Stimulated activated CD8-positive, alpha-beta memory T cell treated with anti-CD3 and anti-CD28 coated beads, Interleukin-7, amount 100 ng/mL, for 48 hours (primary cell): ENCODE measurements at places on chromosomes 13 and 19.

GRCh38 chr13:104372095-104372655 is 1306.0 kb upstream of the SLC10A2 start:
- no peak for DNase-seq

GRCh38 chr13:41614671-41615527 is 157.5 kb downstream of the RGCC start:
- DNase-seq = no peak

DNA sequence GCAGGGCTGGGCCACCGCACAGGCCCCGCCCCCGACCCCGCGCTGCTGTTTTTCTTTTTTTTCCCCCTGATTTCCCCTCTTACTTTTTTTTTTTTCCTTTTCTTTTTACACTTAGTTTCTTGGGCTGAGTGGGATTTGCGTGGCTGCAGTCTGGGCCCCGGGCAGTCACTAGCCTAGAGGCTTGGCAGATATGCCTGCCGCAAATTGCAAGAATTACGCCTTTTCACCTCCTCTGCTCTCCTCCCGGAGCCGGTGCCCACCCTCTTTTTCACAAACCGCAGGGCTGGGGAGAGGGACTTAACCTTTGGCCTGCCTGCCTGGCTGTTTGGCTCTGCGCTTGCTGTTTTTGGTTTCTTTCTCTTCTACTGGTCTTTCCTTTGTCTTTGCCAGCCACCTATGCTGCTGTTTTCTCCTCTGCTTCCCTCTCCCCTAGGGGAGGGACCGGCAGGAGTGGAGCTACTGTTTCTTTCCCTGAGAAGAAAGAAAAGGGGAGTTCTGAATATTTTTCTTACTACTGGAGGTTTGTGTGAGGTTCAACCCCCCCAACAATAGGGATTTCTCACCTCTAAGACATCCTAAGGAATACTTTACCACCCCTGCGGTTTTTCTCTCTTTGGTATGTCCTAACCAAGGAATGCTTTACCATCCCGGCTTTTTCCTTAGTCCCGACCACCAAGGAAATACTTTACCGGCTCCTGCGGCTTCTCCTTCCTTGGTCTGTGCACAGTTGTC is 11.0 kb downstream of the ZNF552 start:
- DNase-seq = no peak

- no peak for DNase-seq
Measured at GRCh38 chr13:69243366-69243765, 864.3 kb upstream of the ATXN8OS start.

DNA sequence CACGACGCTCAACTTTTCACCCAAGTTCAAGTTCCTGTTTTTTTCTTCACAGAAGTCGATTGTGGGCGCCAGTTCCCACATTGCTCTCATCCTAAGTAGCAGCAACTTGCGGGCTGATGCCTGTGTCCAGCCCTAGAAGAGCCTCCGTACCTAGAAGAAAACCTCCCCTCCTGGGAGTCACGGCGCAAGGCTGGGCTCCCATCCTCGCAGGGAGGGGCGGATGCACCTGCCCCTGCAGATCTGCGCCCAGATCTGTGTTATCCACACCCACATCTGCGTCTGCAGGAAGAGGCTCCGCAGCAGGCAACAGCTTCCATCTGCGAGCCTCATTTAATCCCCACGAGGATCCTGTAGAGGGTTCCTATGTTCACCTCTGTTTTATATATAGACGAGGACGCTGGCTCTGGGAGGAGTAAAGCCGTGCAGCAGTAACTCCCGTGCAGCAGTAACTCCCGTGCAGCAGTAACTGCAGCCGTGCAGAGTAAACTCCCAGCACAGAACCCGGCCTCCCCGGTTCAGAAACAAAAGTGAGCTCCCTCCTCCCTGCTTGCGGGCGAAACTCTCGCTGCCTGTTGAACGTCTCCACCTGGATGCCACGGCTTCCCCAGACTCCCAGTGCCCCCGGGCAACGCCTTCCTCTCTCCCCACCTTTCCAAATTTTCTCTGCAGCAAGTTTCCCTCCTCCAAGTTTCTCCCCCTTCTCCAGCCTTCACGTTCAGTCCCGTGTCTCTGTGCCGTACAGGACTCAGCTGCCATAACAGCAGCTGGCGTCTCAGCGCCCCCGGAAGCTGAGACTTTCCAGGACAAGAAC is 23.5 kb upstream of the LAIR1 start:
- no peak for DNase-seq

- no peak for DNase-seq
Measured at GRCh38 chr13:50417597-50417996, 402.4 kb downstream of the KCNRG start.

DNA sequence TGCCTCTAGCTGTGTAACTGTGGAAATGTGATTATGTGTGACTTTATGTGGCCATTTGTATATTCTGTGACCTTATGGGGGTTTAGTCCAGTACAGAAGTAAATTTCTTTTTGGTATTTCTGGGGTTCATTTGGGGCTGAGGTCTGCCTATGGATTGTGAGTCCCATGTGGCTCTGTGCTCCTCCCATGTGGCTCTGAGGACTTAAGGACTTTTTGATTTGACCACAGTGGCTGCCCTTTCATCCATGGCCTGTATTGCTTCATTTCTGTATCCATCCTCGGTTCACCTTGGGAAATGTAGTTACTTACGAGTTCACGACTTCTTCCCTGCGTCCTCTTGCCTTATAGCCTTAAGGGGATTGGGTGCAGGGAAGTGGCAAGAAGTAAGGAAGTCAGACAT is 1.0 kb downstream of the ZNF420 start:
- DNase-seq = no peak

GRCh38 chr13:74221752-74222151 is 87.5 kb upstream of the KLF12 start:
- DNase-seq = no peak

- DNase-seq = no peak
Measured at GRCh38 chr19:8000298-8001038, 5.0 kb downstream of the ELAVL1 start.

DNA sequence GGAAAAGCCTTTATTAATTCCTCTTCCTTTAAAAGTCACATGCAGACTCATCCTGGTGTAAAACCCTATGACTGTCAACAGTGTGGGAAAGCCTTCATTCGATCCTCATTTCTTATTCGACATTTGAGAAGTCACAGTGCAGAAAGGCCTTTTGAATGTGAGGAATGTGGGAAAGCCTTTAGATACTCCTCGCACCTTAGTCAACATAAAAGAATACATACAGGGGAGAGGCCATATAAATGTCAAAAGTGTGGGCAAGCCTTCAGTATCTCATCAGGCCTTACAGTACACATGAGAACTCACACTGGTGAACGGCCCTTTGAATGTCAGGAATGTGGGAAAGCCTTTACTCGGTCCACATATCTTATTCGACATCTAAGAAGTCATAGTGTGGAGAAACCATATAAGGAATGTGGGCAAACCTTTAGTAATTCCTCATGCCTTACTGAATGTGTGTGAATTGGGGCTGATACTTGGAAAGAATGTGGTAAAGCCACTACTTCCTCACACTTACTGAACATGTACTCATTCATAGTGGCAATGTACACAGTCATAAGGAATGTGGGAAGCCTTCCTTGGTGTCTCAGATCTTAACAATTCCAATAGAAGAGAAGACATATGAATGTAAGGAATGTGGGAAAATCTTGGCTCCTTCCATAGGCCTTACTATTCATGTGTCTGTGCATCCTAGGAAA is 18.8 kb downstream of the ZNF559 start:
- no peak for DNase-seq

DNA sequence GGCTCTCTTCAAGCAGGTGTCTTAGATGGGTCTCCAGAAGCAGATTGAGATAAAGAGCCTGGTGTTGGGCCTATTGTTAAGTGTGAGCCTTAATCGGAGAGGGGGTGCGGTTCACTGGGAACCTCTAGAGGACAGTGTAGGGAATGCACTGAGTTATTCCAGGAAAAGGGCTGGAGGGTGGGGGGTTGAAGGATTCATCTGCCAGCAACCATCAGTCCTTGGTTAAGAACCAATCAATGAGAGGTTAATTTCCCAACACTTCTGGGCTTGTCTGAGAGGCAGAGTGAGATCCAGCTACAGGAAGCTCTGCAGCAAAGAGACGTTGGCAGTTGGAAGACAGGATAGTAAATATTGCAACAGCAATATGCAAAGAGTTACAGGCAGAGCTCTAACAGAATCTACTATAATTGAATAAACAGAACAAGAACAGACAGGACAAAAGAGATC is 28.7 kb downstream of the CYP4F2 start:
- DNase-seq = no peak

DNA sequence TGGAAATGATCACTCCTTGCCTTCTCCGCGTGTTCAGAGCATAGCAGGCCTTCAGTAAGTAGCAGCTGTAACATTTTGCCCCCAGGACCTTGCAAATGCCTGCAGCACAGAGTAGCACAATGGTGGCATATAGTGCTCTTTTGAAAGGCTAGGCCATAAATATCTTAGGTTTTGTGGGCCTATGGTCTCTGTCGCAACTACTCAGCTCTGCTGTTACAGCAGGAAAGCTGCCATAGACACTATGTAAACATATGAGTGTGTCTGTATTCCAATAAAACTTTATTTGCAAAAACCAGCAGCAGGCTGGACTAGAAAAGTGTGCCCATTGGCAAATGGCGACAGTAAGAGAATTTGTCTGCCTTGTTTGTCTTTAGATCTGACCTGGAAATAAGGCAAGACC is 9.4 kb downstream of the ITPKC start:
- DNase-seq = no peak

DNA sequence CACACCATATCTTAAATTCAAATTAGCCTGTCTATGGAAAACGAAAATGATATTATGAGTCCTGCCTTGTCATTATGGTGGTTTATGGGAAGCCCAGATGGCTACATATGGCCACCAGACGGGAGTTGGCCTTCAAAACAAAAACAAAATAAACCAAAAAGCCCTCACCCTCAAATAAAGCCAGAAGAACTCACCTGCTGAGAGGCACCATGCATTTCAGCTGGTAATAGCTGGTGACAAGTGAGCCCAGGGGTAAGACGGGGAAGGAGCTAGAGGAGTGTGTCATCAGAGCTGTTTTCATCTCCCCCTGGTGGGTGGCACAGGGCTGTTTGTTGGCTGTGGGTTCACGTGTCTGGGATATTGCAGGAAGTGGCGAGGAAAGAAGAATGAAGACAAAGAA is 152.9 kb downstream of the EFNB2 start:
- no peak for DNase-seq

- no peak for DNase-seq
Measured at GRCh38 chr13:99553033-99553432, 51.8 kb downstream of the TM9SF2 start.

- DNase-seq = no peak
Measured at GRCh38 chr13:80341756-80342370, 937 bp upstream of the SPRY2 start.

DNA sequence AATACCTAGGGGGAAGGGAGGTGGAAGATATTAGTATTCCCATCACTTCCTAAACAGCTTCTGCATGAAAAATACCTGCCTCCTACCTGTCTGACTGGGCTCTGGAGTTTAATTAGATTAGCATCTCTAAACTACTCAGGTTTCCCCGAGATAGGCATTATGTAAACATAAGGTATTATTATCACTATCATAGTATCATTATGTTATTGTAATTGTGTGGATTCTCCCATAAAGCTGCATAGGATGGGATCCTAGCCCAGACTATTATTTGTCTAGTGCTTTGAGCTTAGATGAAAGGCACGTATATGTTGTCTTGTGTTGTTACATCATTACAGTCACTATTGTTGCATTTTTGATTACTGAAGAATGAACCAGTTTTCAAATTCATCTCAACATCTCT is 115.2 kb upstream of the SOX21 start:
- no peak for DNase-seq

DNA sequence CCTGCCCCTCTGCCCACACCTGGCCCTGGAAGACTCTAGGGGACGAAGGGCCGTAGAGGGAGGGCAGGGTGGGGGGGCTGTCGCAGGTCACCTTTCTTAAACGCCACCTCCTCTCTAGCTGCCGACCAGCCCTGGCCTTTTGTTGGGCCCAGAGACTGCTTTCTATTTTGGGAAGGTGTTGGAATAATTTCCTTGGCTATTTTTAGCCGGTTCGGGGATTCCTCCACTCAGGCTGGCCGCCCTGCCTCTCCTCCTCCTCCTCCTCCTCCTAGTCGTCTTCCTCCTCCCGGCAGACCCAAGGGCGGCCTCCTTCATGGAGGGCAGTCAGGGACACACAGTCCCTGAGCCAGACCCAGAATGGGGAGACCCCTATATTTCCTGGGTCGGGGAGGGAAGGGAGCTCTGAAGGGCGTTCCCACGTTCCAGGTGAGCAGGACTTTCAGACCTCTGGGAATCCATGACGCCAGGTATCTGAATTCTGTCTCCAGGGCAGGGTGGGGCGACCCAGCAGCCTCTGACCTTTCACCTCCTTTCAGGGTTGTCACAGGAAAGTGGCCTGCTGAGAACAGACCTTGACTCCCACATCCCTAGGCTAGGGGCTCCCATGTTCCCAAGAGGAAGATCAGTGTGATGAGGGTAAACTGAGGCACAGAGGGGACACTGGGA is 19.9 kb downstream of the GADD45B start:
- no peak for DNase-seq

DNA sequence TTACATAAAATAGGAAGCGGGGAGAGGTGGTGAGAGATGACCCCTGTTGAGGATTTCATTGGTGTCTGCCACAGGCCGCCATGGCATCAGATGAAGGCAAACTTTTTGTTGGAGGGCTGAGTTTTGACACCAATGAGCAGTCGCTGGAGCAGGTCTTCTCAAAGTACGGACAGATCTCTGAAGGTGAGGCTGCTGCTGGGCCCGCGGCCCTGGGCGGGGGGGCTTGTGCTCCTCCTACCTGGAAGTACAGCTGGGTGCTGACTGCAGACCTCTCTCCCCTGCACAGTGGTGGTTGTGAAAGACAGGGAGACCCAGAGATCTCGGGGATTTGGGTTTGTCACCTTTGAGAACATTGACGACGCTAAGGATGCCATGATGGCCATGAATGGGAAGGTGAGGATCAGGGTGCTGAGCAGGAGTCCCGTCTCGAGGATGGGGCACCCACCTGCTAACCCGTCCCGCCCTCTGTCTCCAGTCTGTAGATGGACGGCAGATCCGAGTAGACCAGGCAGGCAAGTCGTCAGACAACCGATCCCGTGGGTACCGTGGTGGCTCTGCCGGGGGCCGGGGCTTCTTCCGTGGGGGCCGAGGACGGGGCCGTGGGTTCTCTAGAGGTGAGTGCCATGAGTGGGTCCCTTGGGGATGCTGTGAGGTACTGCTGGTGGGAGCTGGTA is 1.9 kb downstream of the CIRBP start:
- no peak for DNase-seq

DNA sequence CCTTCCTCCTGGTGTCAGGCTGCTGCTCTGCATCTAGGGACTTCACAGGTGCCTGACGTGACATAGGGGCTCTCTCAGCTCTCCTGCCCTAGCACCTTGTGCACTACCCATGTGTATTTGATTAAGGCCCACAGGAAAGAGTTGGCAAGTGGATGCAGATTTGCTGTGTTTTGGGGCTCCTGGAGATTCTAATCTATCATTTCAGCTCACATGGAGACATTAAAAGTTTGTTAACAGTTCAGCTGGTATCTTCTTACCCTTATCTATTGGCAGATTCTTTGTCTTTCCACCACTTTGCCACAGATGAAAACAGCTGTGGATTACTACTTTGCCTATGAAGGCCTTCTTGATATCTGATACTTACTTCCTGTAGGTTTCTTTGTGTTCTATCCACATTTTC is 41.9 kb downstream of the WASF3 start:
- no peak for DNase-seq
